Effector memory CD8-positive, alpha-beta T cell (primary cell): ENCODE measurements at places on chromosomes 3 and 15.

GRCh38 chr15:69119001-69119400 is 41.4 kb upstream of the GLCE start:
- no peak for DNase-seq

- DNase-seq = no peak
Observed at GRCh38 chr3:27500035-27500434, 15.9 kb upstream of the SLC4A7 start.

DNA sequence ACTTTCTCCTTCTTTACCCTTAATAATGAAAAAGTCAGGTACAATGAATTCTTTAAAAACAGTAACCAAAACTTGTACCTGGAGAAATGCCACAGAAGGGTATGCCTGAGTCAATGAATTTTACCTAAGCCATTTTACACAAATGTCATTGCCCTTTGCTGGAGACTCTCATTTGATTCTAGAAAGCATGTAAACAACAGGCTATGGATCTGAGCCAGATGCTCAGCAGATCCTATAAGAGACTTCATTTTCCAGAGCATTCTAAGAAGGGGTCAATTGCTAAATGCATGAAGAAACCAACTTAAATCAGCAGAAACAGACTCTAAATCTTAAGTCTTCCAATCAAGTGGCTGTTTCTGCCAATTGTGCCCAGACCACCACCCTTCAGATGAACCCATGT is 83.8 kb upstream of the GALNT15 start:
- no peak for DNase-seq

GRCh38 chr3:74676-75243 is 121.8 kb upstream of the CHL1 start:
- DNase-seq = no peak

GRCh38 chr3:134361162-134361835 is 12.9 kb downstream of the AMOTL2 start:
- no peak for DNase-seq

DNA sequence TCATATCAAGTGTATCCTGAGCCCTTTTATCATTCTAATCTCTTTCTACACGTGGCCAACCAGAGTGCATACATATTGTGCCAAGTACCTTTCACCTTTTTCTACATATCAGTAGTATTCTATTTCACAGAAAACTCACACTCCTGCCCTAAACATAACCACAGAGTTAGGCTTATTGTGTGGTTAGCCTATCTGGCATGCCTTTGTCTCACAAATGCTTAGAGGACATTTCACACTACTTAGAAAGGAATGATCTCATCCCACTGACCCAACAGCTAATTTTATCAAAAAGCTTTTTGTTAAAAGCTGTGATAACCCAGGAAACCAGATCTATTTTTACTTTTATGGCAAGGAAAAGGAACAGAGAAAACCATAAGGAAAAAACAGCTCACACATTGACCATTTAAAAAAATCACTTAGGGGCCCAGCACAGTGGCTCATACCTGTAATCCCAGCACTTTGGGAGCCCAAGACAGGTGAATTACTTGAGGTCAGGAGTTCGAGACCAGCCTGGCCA is 17.8 kb upstream of the MAP4 start:
- DNase-seq = no peak

DNA sequence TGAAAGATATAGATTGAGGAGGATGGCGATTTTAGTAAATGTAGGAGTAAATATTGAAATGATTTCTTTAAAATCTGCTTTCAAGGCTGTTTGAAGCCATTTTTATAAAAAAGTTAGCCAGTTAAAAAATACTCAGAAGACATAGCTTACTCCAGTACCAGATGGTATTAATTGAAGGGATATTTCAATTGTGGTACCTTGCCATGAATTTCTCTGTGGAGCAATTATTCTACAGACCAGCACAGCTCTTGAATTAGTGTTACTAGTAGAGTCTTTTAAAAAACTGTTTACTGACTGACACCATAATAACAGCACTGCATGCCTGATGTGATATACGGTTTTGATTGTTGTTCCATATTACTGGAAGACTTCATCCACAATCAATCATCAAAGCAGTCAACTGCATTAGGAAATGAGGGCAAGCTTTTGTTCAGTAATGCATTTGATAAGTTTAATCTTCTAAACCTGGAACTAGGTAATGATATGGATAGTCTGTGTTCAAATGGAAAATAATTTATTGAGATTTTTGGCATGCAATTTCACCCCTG is 106.4 kb downstream of the MFSD1 start:
- DNase-seq = no peak

GRCh38 chr3:164533275-164533674 is 545.0 kb downstream of the SI start:
- no peak for DNase-seq
